Activated CD4-positive, alpha-beta T cell treated with anti-CD3 and anti-CD28 coated beads for 24 hours (primary cell): ENCODE measurements at places on chromosomes 5 and 9.

DNA sequence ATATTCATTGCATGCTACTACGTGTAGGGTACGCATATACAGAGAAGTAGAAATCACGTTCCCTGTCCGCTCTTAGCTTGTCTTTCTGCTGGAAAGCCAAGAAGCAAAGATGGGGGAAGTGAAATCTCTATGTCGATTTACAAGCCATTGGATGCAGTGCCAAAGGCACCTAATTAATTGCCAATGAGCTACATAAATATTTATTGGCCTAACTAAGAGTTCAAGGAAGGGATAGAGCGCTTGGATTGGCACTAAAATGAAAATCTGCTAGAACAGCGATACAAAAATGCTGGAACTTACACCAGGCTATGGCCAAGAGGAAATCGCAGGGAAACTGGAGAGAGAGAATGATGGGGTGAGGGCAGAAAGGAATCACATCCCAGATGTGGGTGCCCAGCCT is 10.8 kb downstream of the SMIM23 start:
- DNase-seq, result no peak

DNA sequence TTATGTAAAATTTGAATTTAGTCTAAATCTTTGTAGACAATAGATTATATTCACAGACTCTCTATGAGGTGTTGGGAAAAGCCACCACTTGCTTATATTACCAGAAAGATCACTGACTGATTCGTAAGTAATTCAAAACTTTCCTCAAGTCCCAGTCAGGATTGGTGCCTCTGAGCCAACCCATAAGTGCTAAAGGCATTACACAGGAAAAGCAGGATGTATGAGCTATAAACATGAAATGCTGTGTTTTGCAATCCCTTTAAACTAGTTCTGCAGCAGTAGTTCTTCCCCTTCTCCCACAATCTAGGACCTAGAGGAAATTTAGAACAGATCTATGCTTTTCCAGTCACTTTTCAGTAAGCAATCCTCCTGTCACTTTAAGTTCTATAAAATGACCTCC is 48.0 kb downstream of the SHLD3 start:
- DNase-seq, result no peak

DNA sequence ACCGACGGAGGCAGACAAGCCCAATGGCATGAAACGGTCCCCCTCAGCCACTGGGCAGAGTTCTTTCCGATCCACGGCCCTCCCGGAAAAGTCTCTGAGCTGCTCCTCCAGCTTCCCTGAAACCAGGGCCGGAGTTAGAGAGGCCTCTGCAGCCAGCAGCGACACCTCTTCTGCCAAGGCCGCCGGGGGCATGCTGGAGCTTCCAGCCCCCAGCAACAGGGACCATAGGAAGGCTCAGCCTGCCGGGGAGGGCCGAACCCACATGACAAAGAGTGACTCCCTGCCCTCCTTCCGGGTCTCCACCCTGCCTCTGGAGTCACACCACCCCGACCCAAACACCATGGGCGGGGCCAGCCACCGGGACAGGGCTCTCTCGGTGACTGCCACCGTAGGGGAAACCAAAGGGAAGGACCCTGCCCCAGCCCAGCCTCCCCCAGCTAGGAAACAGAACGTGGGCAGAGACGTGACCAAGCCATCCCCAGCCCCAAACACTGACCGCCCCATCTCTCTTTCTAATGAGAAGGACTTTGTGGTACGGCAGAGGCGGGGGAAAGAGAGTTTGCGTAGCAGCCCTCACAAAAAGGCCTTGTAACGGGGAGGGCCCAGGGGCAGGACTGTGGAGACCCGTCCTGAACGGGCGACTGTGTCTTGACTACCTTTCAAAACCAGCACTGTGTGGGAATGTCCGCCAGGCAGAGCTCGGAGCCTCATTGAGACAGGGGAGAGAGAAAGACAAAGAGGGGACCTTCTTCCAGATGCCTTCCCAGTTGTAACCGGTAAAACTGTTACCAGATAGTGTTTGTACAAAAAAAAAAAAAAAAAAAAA is 29.9 kb downstream of the CD180 start:
- peak; percentile 50 for DNase-seq

- no peak for DNase-seq
These were observed 1.2 kb downstream of the ROR2 start for GRCh38 chr9:91948597-91949391.

DNA sequence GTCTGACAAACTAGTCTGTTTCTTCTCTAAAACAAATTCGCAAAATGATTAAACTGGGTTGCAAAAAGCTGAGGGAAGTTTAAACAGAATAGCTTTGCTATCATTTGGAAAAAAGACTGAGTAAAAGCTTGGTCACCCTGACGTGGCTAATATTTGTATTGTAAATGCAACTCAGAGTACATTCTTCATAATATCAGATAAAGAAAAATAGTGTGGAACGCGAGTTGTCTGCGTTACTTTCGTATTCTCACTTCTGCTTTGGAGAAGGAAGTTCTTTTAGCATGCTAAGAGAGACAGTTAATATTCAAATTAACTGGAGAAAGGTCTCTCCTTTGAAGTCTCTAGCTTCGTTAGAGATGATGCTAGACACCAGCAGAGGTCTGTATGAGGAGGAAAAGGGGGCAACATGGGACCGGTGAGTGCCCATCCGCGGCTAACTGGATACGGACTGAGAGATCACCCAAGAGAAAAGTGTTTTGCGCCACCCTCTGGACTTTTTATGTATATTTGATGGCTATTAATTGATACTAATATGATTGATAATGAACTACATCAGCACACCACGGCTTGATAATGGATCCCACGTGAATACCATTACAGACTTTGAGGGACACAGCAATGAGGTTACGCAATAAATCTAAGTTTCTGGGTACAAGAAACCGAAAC is 2.9 kb upstream of the CNTRL start:
- DNase-seq, result no peak

- no peak for DNase-seq
These were observed 49.8 kb downstream of the PRRC1 start for GRCh38 chr5:127567026-127567768.

DNA sequence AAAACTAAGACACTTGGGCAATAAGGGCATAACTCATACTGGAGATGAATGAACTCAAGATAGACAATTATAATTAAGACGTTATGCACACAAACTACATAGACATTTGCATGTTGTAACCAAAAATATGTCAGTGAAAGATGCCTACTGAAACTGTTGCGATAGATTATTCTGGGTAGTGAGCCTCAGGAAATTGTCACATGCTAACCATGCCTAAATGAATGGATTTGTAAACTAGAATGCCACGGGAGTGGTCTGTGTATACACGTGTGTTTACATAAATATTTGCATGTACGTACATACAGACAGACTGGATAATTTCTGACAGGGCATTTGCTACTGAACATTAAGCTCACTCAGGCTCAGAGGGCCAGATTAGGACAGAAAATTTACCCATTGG is 1.2 kb downstream of the NIPSNAP3B start:
- DNase-seq, result no peak

DNA sequence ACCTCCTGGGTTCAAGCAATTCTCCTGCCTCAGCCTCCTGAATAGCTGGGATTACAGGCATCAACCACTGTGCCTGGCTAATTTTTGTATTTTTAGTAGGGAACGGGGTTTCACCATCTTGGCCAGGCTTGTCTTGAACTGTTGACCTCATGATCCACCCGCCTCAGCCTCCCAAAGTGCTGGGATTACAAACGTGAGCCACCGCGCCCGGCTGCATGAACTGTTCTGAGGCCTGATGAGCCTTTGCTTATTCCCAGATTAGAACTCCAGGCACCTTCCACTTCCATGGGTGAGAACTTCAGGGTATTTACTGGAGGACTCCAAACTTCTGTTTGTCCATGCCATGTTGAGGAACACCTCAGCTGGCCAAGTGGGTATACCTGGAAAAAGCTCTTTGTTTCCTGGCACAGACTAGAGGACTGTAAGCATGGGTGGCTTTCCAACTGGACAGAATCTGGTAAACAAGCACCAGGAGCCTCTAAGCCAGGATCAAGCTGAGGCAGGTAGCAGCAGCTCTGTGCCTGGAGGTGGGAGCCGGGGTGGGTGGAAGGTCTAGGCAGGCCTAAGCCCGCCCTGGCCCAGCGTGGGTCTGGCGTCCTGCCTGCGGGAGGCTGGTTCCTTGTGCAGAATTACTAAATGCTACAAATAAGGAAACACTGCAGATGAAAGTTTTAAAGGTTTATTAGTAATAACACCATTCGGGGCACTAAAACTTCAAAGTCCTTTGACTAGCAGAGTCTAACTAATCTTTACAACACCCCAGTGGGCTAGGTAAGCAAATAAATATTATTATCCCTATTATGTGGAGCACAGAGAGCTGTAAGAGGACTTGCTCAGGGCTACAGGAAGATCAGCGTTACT is 78.4 kb downstream of the SEMA5A start:
- no peak for DNase-seq

DNA sequence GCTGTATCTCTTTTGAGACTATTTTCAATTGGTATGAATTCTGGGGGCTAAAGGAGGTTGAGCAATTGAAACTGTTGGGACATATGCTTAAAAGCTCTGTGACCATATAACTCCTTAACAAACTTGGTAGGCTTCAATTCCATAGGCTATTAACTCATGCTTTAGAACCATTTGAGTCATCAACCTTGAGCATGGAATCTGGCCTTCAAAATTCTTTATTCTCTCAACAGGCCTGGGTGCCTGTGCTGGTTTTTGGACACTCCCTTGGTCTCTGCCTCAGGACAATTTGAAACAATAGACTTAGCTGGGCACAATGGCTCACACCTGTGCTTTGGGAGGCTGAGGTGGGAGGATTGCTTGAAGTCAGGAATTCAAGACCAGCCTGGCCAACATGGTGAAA is 61.4 kb upstream of the EPB41L4A start:
- no peak for DNase-seq

- peak; percentile 3 for DNase-seq
These were observed at the start of gene ADAMTSL2 for GRCh38 chr9:133534346-133535291. TSS of gene ADAMTSL2 (plus strand) at chr9:133534704. CDS start at chr9:133536713, 2,009 bp downstream.
